NCI-H460 (cell line): ENCODE measurements at places on chromosomes 4 and X.
A peak's percentile ranks its signal among the peaks of the same experiment; 100 is the strongest.

DNA sequence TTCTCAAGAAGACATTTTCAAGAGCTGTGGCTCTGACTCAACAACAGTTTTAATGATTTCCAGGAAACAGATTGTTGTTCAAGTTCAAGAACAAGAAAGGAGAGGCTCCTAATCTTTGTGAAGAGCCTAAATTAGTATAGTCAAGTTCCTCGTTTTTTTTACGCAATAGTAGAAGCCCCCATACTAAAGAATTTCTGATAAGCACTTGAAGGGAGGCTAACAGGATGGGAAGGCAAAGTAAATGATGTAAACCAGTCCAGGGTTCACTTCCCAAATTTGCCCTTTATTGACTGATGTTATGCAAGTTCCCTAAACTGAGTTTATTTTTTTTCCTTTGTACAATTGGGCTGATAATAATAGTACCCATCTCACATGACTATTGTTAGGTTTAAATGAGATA lies 178.2 kb downstream of the RTL9 start:
- DNase-seq = no peak

DNA sequence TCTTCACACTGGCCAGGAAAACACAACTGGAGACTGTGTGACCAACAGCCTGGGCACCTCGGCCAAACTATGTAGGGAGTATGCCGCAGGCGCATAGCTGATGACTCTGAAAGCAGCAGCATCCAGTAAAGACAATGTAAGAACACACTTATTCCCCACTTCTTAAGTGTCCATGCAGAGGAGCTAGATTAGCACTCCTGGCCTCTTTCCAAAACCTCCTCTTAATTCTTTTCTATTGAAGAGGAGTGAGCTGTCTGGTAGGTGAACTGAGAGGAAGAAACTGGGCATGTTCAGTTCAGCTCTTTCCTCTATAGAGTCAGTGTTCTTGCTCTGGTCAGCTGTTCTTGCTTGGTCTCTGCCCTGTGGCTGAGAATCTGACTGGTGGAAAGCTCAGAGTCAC lies 21.1 kb downstream of the NMU start:
- DNase-seq = no peak

DNA sequence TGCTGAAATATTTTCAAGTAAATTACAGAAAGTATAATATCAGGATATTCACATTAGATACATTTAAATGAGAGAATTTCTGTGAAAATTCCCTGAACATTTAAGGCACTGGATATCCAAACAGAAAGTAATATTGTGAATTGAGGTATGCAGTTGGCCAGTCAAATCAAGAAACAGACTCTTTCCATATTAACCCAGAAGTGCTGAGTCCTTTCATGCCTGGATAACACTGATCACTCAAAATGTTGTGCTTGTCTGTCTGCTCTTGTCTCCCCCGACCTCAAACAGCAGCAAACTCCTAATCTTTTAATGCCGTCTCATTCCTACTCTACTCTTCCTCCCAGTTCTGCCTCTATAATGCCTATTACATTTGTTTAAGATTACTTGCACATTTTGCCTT lies 51.2 kb downstream of the TBC1D9 start:
- no peak for DNase-seq

- DNase-seq = no peak
Measured at GRCh38 chr4:107888237-107888636, 43.1 kb upstream of the CYP2U1 start.

DNA sequence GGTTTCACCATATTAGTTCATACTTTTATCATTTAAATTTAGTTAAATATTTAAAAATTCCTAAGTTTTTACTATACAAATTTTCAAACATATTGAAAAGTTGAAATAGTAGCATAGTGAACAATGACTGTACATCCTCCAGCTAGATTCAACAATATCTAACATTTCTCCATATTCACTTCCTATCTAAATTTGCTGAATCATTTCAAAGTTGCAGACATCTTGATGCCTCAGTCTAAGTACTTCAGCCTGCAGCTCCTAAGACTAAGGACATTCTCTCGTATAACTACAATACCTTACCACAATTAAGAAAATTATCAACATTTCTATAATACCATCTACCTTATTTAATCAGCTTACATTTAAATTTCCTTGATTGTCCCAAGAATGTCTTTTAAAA lies 132.7 kb downstream of the TMEM164 start:
- no peak for DNase-seq

- no peak for DNase-seq
Measured at GRCh38 chr4:7786517-7786916, 153.1 kb downstream of the AFAP1 start.

GRCh38 chr4:10129196-10130177 lies 12.9 kb upstream of the WDR1 start:
- no peak for DNase-seq

- peak; percentile 44 for DNase-seq
Measured at GRCh38 chr4:166091912-166092510, 219.0 kb downstream of the TLL1 start.

- peak; percentile 36 for DNase-seq
Measured at GRCh38 chr4:183249854-183250253, 70.2 kb downstream of the CLDN22 start.

DNA sequence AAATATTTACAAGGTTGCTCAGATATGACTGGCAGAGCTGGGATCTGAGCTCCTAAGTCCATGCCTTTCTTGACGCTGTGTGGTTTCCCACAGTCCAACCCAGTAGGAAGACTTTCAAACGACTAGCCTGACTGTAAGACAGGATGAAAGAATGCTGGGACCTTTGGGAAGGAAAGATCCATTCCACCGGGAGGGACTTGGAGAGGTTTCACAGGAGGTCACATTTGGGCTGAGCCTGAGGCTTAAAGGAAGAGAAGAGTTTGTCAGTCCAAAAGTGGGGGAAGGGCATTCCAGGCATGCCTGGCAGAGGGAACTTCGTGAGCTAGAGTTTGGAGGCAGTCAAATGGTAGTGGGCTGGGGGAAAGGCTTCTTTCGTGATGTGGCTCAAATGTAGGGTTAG lies 1.5 kb downstream of the STARD8 start:
- DNase-seq = no peak

DNA sequence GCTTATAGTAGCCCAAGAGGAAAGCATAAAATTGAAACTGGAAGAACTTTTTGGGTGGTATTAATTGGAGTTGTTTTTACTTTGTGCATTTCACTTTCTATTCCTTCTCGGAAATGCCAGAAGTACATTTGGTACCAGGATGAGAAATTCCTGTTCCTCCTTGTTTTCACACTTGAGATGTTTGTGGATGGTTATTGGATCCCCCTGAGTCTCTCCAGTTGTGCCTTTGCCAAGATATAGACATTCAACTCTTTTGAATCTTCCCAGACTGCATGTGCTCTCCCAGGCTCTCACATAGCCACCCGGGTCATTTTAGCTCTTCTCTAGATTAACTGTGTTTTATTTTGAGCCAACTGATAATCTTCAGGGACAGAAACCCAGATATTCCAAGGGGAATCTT lies 120.5 kb downstream of the AFF1 start:
- peak; percentile 3 for DNase-seq

GRCh38 chr4:77352192-77352591 lies 195.2 kb downstream of the CCNG2 start:
- no peak for DNase-seq

- no peak for DNase-seq
Measured at GRCh38 chr4:159052315-159052714, 50.6 kb upstream of the RAPGEF2 start.

- no peak for DNase-seq
Measured at GRCh38 chr4:189035654-189036053, 896.4 kb downstream of the TRIML1 start.

- no peak for DNase-seq
Measured at GRCh38 chrX:115400960-115401359, 111.4 kb downstream of the LUZP4 start.

- no peak for DNase-seq
Measured at GRCh38 chr4:15455290-15455689, 14.4 kb upstream of the CC2D2A start.

DNA sequence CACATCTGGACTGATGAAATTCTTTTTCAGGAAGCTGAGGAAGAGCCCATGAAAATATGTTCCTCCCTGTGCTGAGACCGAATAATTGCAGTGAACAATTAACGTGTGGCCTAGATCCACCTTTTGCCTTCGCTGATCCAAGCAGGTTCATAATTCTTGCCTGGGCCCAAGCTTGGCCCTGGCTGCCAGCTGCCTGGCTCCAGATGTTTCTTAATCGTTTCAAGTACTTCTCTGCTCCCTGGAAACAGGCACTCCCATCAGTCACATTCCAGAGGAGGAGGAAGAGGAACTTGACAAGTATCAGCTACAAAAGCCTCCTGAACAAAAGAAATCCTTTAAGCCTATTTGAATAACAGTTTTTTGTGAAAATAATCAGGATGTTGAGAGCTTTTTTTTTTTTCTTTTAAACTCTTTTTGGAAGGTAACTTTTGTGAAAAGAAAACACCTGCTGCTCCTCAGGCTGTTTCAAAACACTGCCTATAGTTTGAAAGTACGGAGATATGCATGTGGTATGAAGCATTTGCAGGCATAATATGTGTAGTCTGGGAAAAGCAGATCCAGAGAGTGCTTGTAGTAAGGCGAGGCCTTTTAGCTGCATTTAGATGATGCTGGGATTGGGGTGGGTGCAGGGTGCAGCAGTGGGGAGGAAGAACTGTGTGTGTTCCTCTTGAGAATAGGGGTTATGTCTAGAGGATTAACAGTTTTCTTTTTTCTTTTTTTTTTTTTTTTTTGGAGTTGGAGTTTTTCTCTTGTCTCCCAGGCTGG lies 154.4 kb downstream of the PTTG2 start:
- DNase-seq = no peak

GRCh38 chrX:118740276-118740889 lies 13.0 kb downstream of the IL13RA1 start:
- no peak for DNase-seq

- DNase-seq = no peak
Measured at GRCh38 chr4:19285146-19285545, 966.6 kb upstream of the SLIT2 start.

- DNase-seq = peak; percentile 77
Measured at GRCh38 chrX:16123222-16123786, at the start of gene GRPR. GRPR (plus strand) TSS chrX:16123565; CDS start chrX:16123954, 389 bp downstream.

GRCh38 chrX:63012574-63012973 lies 338.6 kb downstream of the SPIN4 start:
- DNase-seq = no peak

- peak; percentile 63 for DNase-seq
Measured at GRCh38 chr4:152999346-153000075, 63.4 kb downstream of the FHDC1 start.

GRCh38 chr4:78627046-78627965 lies 75.7 kb downstream of the ANXA3 start:
- DNase-seq = no peak

DNA sequence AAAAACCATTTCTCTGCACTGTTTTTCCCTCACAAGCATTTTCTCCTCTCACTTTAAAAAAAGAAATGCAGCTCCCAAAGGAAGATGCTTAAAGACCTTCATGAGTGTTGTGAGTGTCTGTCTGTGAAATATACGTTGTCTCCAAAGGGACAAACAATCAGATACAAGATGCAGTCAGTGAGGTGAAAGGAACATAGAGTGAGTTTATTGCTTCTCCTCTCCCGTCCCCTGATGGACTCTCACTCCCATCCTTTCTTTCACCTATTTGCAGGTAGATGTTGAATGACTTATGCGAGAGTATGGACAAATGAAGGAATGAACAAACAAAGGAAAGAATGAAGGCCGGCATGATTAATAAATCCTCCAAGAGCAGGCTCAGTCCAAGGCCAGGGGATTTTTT lies 561.2 kb upstream of the DIPK2B start:
- no peak for DNase-seq

DNA sequence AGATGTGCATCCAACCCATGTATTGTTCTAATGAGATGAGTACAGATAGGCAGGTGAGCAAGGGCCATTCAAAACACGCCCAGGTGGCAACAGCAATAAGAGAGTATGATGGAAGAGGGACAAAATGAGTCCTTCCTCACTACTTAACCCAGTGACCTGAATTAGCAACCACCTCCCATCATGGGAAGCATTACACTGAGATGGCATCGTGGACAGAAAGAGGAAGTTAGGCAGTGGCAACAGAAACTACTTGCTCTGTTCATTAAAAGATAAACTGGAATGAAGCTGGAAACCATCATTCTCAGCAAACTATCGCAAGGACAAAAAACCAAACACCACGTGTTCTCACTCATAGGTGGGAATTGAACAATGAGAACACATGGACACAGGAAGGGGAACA lies 17.2 kb downstream of the RXFP1 start:
- no peak for DNase-seq

DNA sequence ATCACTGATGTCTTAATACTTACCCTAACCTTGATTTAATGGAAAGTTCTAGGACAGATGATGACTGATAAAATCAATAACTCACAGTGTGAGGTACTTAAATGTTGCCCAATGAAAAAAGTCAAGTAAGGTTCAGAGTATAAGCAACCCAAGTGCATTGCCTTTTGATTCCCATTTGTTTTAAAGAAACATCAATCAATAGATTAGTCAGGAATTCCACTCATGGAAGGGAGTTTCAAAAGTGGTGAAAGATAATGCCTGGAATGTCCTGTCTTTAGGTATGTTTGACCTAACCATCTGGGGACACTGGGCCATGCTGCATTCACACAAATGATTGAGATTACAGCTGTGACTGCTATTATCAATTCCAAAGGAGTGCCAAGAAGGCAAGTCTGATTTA lies 259.7 kb downstream of the PPARGC1A start:
- no peak for DNase-seq

DNA sequence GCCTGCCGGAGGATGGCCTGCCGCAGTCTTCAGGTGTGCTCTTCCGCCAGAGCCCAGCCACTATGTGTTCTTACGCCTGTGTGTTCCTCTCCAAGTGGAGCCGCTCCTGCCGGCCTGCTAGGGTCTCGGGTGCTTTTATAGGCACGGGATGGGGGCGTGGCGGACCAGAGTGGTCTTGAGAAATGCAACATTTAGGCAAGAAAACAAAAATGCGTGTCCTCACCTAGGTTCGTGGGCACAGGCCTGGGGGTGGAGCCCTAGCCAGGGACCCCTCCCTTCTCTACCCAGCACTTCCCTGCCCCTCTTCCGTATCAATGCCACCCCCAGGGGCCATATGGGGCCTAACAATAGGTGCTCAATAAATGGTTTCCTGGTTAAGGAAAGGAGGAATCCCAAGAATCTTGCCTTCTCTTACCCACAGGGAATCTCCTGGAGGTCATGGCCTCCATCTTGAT lies 34.4 kb upstream of the LRBA start:
- no peak for DNase-seq
